ENCODE measurements at places on chromosomes 11 and 22.
A peak's percentile ranks its signal among the peaks of the same experiment; 100 is the strongest.

DNA sequence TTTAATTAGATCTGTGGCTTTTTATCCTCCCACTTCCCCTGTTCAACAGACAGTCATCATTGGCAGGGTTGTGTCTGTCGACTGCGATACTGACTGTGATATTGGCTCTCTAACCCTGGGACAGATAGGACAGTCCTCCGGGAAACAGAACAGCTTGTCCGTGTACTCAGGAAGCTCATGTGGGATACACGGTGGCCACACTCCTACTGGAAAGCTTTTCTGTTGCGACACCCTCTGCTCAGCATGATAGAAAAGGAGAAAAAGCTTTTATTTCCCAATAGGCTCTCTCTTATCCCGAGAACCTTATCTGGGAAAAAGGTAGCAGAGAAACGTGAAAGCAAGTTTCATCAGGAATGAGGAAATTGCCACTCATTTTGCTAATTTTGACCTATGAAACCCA is 60.4 kb upstream of the HSPA8 start:
- no peak for DNase-seq

- DNase-seq: no peak
These were observed 27.1 kb upstream of the NXPE2 start for GRCh38 chr11:114651145-114651718.

- DNase-seq: no peak
These were observed 19.6 kb downstream of the RTN4RL2 start for GRCh38 chr11:57479911-57480310.

DNA sequence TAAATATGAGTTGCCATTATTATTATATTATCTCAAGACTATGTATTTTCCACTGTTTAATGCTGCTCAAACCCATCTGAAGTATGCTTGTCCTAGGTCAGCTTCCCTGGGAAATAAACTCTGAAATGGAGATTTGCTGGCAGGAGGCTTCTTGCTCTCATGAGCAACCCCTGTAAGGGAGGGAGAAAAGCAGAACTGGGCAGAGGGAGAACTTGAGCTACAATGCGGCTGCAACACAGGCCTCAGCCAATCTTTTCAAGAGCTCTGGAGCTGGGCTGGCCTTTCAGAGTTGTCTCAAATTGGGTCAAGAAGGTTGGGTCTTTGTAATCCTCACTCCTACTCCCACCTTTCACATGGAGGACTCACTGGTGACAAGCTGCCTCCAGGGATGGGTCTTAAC is 412.6 kb downstream of the TENM4 start:
- no peak for DNase-seq

DNA sequence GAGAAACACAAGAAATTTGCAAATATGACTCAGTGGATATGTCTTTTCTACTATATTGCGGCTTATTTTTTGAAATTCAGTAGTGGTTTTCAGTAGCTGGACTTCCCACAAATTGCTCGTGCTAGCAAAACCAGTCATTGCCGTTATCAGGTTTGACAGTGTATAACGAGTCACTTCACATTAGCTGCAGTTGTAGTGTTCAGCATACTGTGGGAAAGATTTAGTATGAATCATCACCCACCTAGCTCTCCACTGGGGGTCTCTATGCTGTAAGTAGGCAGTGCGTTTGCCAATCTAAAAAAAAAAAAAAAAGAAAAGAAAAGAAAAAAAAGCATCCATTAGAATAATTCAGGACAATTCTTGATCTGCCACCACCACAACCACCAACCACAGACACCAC is 1318.9 kb downstream of the LRRC4C start:
- no peak for DNase-seq

- DNase-seq: no peak
These were observed 20.5 kb upstream of the IL17REL start for GRCh38 chr22:50032941-50033601.

- no peak for DNase-seq
These were observed 58.7 kb downstream of the CTTN start for GRCh38 chr11:70456921-70457532.

- no peak for DNase-seq
These were observed 25.6 kb downstream of the MRPL21 start for GRCh38 chr11:68878022-68878421.

GRCh38 chr11:116229236-116229970 is 543.4 kb downstream of the BUD13 start:
- no peak for DNase-seq

DNA sequence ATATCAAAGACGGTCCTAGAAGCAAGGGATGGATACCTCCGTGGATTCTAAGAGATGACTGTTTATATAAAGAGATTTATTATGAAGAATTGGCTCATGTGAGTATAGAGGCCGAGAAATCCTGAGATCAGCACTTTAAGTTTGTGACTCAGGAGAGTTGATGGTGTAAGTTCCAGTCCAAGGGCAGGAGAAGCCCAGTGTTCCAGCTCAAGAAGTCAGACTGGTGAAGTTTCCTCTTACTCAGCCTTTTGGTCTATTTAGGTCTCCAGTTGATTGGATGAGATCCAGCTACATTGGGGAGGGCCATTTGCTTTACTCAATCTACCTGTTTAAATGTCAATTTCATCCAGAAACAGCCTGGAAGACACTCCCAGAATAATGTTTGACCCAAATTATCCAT is 45.1 kb downstream of the TSPAN18 start:
- DNase-seq: no peak

DNA sequence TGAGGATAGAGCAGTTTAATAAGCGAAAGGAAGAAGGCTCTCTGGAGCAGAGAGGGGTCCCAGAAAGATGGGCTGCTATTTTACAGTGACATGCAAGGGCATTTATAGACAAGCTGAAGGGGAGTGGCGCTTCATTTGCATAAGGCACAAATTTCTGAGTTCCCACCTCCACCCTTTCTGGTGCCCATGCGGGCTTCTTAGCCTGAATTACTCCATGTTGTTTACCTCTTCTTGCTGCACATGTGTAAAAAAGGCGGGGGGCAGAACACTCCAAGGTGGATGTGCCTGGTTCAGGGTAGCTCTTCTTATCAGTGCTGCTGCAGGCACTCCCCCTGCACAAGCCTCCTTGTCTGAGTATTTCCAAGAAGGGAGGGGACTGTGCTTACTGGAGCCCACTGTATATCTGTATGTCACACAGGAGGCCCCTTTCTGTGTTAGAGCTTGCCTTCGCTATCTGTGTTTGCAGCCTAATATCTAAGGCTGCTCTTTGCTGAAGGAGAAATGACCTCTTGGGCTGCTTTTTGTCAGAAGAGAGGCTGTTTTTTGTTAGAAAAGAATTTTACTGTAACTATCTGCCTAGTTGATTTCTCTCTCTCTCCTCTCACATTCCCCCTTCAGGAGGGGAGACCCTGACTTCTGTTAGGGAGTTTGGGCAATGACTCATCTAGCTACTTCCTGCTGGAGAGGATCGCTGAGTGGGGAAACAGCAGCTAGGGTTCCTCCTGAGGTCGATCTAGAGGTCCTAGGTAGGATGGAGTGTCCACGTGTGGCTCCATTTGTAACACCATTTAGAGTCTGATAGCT is 1057.0 kb upstream of the CNTN5 start:
- no peak for DNase-seq

DNA sequence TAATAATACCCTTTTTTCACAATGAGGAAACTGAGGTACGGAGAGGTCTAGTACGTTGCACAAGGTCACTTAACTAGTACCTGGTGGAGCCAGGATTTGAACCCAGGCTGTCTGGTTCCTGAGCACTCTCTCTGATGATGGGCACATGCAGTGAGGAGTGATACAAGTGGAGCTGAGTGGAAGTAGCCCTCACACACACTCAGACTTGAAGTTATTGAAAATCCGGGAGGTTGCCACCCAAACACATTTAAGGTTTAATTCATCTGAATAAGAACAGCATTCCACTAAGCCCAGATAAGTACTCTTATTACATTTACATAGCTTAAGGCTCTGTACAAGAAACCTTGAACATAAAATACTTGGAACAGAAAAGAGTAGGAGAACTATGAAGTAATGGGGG is 4.8 kb downstream of the GRAP2 start:
- no peak for DNase-seq

DNA sequence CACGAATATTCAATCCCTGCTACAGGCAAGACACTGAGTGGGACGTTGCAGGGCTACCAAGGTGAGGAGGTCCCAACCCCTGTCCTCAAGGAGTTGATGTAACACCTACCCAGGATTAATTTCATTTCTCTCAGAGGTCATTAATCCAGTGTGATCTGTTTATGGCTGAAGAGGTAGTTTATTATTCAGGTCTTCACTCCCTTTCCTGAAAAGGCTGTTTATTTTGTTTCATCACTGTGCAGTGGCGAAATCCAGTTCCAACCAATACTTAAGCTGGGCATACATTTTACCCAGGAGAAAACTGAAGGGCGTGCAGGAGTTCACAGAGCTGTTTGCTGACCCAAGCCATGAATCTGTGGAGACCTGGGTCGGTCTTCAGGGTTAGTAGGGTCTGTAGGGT is 2.7 kb upstream of the PTPRJ start:
- no peak for DNase-seq

DNA sequence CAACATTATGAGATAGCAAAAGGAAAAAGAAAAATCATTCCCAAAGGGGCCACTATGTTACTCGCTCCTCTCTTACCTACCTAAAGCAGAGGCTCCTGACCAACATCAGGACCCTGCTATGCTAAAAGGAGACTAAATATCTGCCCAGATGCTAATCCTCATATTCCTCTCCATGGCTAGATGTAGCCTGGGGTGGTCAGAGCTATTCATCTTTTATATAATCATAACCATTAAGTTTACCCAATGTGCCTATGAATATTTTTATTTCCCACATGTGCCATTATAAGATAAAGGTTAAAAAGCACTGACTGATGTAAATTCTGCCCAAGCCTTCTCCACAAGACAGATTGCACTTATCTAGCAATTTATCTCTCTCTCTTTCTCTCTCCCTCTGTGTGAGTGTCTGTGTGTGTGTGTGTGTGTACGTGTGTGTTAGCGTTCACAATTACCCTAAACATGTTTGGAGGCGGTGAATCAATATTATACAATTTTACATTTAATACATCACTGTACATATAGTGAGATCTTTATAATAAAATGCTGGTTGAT is 41.2 kb upstream of the ANO5 start:
- DNase-seq: no peak

DNA sequence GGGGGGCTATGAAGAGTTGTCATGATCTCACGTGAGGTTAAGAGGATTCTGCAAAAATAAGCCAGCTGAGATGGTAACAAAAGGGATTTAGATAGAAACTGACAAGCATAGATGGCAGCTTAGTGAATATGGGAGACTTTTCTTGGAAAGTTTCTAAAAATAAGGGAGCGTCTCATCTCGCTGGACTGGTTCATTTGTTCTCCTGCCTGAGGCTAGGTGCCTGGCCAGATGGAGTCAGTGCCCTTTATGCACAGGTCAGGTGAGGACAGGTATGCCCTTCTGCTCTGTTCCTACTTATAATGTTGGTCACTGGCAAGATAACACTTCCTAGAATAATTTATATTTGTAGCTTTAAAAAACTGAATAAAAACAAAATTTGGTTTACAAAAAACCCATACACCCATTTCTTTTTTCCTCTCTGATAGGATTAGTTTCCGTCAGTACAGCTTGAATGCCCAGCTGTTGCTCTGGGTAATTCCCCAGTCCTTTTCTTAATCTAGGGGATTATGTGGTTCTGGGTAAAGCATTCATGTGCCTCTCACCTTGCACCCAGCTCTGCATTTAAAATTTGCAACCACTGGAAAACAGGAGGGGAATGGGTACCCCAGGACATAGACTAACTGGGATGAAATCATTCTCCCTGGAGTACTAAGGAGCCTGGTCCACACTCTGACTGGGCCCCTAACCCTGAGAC is 90.0 kb downstream of the AMOTL1 start:
- DNase-seq: no peak

GRCh38 chr22:41092847-41093411 is 537 bp downstream of the EP300 start:
- peak; percentile 11 for DNase-seq

DNA sequence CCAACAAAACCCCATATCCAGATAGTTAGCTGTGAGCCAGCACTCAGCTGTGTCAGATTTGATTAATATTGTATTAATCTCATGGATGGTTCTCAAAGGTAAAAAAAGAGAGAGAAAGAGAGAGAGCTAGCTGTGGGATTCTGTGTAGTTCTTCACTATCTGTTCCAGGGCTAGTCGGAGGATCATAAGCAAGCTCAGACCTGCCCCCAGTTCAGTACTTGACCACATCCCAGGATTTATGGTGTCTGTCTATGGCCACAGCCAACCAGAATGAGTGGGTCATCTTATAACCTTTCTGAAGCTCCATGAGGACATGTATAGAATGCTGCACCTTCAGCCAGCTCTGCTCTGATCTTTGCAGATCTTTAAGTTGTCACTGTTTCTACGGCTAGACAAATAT is 13.5 kb upstream of the B3GNT6 start:
- DNase-seq: no peak

GRCh38 chr11:34552270-34552669 is 38.7 kb upstream of the ELF5 start:
- DNase-seq: no peak

DNA sequence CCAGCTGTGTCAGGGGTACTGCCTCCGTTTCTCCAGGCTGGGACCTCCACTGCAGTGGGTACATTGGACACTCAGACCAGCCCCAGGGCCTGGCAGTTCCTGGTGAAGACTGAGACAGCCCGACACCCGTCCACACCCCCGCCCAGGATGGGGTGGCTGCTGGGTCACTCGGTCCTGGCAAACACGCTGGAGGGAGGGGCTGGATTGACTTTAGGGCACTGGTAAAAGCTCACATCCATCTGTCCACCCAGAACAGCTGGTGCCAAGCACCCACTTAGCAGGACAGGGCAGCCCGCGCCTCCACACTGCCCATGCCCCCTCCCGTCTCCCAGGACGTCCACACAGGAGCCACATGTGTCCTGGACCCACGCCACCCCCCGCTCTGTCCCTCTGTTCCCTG is 10.7 kb upstream of the TBX1 start:
- DNase-seq: no peak

DNA sequence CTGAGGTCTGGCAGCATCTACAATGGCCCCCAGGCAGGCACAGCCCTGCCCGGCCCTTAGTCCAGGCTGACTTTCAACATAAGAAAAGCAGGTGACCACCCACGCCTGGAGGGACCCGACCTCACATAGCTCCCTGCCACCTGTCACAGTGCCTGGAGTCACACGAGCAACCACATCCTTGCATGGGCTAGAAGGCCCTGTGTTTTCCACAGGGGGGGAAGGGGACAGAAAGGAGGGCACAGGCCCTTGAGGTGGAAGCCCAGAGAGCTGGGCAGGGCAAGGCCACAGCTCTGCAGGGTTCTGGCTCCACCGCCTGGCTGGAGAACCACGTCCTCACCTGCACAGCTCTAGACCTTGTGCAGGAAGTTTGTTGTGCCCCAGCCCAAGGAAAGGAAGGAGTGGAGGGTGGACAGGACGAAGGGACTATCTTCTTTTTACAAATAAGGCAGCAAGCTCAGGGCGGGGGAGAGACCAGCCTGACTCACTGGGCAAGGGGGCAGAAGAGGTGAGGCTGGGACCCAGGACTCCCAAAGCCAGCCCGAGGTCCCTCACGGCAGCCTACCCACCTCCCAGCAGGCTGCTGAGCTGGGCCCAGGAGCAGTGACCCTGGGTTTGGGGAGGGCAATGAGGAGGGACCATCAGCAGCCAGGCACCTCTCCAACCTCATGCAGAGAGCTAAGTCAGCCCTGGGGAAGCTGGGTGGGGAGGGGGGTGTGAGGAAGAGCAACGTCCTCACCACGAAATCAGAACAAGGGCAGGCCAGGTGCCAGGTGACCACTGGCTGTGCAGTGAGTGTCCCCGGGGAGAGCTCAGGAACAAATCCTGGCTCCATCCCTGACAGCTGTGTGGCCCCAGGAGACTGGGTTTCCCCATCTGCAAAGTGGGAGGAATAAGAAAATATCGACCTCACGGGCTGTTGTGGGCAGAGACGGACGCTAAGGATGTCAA is 4.3 kb downstream of the C1QTNF6 start:
- no peak for DNase-seq

All from stimulated activated CD4-positive, alpha-beta T cell treated with anti-CD3 and anti-CD28 coated beads, Interleukin-4, amount 100 ng/mL, for 24 hours (primary cell).